Left colon (tissue), 2 donors: ENCODE measurements at places on chromosomes 11 and 22. TPM values are rescaled to one million over a fixed set of nuclear protein-coding genes. Genes with fewer than 3 reads are reported as not detected.

Gene GAS2
- 2.5 TPM for total RNA-seq

Gene ST14
- total RNA-seq: 535 TPM

- no peak for DNase-seq
Observed at GRCh38 chr11:31441296-31441695, 68.1 kb downstream of the IMMP1L start.

- DNase-seq: no peak
Observed at GRCh38 chr22:46860562-46860961, 98.1 kb downstream of the TBC1D22A start.

Gene OR6A2
- total RNA-seq: 0.08 TPM

DNA sequence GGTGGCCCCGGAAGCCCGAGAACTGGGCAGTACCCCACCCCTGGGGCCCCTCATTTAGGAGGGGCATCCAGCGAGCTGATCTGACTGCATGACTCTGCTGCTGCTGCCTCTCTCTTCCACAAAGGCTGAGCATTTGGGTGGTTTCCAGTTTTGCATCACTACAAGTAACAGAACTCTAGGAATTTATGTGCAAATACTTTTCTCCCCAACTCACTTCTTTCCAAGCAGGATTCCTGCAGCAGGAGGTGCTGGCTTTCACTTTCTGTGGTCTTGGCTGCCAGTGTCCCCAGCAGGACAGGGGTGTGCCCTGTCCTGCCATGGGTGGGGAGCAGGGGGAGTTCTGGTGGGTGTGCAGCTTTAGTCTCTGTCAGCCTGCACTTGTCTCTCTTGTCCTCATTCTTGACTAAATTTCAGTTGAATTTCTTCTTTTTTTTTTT, 21.2 kb downstream of the UPB1 start:
- DNase-seq: no peak

Gene DGCR2
- total RNA-seq: 104 TPM

DNA sequence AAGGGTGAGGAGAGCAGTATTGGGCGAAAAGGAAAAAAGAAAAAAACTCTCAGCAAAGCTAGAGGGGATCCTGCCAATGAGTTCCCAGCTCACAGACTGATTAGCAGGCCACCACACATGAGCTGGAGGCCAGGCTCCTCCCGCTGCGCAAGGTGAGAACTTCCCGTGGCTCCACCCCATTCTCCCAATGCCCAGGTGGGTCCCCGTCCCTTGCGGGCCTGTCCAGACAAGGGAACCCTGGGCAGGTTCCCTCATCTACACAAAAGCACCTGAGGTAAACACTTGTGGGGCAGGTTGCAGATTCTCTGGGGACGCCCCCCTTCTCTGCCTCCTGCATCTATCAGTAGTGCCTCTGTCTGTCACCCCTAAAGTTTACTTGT, 46.5 kb downstream of the CDPF1 start:
- DNase-seq: peak; percentile 65

Gene KRTAP5-1
- total RNA-seq: not detected

Gene ZW10
- total RNA-seq: 9.1 TPM

DNA sequence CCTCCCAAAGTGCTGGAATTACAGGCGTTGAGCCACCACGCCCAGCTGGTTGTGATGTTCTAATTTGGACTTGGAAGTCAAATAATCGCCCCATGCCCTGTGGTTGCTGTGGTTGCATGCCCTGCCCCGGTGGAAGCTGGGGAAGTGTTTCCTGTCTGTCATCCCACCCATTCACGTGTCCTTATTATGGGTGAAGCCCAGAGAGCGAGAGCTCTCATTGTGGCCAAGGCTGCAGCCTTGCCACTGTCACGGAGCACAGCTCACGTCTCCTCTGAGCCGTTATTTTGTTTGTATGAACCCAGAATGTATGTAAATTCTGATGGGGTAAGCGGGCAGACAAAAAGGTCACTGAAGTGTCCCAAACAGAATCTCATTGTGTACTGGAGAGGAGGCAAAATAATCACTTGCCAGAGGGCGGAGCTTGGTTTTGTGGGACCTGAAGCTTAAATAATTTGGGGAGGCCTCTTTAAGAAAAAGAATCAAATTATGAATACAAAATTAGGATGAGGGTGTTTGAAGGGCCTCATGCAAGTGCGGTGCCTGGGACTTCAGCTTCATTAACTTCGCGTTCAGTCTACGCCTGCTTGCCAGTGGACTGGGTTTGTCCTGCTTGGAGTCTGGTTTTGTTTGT, 25.8 kb upstream of the TREH start:
- peak; percentile 19 for DNase-seq

Gene APBB1
- 11.2 TPM for total RNA-seq

- no peak for DNase-seq
Observed at GRCh38 chr11:74923125-74923524, 25.8 kb downstream of the XRRA1 start.

GRCh38 chr22:16783930-16784354, 41.3 kb downstream of the XKR3 start:
- DNase-seq: no peak

- no peak for DNase-seq
Observed at GRCh38 chr11:34774604-34775003, 141.6 kb downstream of the APIP start.

Gene FAM111B
- 5.7 TPM for total RNA-seq
